T-helper 2 cell (primary cell): ENCODE measurements at places on chromosomes 1 and 21.
A peak's percentile ranks its signal among the peaks of the same experiment; 100 is the strongest.

DNA sequence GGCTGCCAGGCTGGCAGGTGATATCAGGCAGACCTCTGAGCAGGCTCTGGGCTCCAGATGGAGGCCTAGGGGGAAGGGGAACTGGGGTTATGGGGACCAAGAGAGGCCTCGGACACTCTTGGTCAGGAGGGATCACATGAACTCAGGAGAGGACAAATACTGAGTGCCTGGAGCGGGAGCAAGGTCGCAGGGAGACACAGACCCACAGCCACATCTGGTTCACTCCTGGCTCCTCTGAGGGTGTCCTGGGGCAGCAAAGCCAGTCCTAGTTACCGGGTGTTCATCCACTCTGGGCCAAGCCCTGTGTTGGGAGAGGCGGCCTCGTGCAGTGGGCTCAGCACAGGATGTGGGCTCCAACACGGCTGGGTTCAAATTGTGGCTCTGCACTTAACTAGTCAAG, 239.0 kb downstream of the PTPRU start:
- DNase-seq: no peak

DNA sequence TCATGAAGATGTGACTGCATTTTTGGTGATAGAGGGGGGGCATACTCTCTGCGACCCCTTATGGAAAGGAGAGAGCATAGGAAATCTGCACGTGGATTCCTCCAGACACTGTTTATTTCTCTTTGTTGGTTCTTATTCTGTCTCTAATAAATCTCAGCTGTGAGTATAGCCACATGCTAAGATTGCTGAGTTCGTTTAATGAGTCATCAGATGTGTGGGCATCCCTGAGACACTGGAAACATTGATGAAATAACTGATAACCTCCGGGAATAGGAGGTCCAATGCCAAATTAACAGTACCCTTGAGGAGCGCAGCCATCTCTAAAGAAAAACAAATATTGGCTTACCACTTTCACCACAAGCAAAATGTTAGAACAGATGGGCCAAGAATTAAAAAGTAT, 880.2 kb upstream of the NEGR1 start:
- DNase-seq: no peak

- DNase-seq: no peak
Measured at GRCh38 chr1:23421753-23422240, 2.8 kb downstream of the TCEA3 start.

GRCh38 chr1:222357252-222357651, 190.7 kb downstream of the HHIPL2 start:
- no peak for DNase-seq

DNA sequence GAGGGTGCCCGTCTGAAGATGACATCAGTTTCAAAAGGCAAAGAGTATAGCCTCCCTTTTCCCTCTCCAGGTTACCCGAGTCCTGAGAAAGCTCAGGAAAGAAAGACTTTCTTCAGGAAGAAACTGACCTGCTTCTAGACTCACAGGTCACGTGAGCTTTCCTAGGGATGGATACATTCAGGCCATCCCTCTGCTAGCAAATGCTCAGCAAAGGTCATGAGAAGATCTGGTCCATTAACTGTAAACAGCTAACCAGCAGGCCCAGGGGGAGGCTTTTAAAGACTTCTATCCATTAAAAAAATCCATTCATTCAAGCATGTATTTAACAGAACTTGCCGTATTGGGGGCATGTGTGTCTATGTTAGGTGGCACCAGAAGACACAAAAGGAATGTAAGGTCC, 605.5 kb downstream of the KIF26B start:
- DNase-seq: no peak

DNA sequence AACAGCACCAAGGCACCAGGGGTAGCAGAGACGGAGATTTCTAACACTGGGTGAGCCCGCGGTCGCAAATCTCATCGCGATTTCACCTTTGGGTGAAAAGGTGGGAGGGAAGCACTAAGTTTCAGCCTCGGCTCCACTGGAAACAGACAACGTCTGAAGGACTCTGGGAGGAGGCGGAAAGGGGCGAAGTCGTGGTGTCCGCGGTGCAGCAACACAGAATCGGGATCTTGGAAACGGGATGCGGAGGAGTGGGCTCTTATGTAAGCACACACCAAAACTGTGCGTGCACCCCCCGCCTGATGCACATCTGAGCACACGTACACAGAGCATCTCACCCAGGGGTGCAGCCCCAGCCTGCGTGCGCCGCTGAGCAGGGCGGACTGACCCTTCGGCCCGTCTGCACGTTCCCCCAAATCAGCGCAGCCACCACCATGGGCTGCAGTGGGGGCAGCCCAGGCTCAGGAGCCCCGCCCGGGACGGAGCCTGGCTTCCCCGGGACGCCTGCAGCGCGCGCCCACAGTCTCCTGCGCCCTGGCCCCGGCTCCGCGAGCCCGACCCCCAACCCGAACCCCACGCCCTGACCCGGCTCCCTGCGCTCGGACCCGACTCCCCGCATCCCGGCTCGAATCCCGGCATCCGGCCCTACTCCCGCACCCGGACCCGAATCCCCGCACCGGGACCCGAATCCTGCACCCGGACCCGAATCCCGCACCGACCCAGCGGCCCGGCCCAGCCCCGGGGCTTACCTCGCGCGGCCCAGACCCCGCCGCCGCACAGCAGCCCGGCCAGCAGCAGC, 670 bp downstream of the CLSTN1 start:
- DNase-seq: peak; percentile 12

DNA sequence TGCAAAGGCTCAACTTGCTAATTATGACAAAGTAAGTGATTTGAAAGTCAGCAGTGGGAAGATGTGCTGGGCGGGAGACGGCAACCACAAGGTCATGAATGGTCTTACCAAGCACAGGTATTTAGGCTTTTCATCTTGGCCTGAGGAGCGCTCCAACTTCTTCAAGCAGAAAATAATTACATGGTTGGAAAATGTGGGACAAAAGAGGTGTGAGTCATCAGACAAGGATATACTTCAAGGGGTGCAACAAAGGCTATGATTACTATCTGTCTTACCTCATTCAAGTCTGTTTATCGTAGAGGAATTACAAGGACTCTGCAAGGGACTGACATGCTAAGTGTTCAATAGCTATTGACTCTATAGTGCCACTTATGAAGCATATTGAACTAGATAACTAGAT, 2005.7 kb downstream of the MRPL39 start:
- no peak for DNase-seq

- DNase-seq: no peak
Measured at GRCh38 chr1:5877683-5878530, 114.3 kb downstream of the NPHP4 start.

GRCh38 chr1:85683292-85684025, 24.8 kb downstream of the ZNHIT6 start:
- no peak for DNase-seq
